ENCODE measurements at places on chromosomes 16 and 17.

- no peak for DNase-seq
These were observed 330 bp downstream of the CASKIN2 start for GRCh38 chr17:75514919-75515495.

DNA sequence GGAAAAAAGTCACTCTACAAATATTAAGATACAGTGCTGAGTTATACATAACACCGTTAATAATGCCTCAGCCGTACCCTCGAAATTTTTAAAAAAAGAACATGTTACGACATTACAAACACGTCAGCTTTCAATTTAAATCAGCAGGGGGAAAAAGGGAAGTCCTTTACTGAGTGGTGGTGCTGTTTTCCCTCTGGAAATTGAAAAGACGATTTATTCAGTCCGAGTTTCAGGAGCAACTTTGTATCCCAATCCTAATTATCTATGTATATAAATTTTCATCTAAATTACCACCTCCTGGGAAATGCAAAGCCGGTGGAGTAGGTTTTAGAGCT lies 1.3 kb downstream of the NETO2 start:
- DNase-seq = peak; percentile 72

DNA sequence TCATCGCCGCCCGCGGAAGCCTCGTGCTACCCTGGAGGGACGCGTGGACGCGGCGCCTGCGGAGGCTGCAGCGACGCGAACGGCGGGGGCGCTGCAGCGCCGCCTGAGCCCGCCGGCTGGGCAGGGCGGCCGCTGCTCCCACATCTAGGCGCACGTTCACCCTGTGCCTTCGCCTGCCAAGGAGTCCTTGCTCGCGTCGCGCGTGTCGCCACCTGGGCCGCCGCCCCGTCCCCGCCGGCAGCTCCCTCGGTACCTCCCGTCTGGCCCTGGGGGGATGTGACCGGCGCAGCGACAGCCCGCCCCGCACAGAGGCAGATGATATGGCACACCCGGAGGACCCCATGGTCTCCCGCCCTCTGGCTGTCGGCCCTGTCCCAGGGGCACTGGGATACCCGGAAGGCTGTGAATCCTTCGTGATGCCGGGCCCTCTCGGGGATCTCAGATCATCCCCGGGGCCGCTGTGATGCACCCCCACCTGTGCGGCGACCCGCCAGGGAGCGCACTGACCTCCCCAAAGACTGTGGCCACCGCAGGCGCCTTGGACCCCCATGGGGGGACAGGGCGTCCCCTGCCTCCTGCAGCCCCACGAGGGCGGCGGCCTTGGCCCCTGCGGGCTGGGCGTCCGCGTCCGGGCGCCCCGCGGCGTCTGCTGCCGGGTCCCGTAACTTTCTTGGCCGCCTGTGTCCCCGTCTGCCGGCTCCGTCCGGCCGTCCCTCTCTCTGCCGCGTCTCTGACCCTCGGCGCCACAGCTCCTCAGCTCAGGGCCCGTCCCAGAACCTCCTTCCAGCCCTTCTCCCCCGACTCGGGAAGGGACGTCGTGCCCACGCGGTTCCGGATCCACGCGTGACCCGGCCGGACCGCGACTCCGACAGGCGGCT lies 689 bp upstream of the TBC1D24 start:
- DNase-seq = peak; percentile 37

DNA sequence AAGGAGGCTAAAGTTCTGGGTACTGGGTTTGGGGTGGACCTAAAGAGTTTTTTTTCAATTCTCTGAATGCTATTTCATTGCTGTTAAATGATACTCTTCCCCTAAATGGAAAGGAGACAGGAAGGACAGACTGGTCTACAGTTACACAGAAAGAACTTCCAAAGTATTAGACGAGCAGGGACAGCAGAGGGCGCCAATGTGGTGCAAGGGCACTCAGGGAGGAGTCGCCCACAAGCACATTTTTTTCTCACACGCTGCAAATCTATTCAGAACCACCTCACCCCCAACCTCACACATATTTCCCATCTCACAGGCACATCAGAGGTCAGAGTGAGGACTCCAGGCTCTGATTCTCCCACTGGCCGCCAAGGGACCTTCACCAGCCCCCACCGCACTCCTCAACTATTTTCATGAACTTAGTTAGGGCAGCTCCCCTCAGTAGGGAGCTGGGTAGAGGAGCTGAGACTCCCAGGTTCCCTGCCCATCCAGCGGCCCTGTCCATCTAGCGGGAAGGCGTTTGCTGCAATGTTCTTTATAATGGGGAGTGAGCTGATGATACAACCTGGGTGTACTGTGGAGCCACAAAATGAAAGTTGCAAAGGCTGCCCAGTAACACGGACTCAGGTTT lies 6.8 kb upstream of the CA4 start:
- DNase-seq = peak; percentile 82

- DNase-seq = no peak
These were observed 115.6 kb upstream of the CDH5 start for GRCh38 chr16:66250686-66251431.
